Activated T-cell treated with anti-CD3 and anti-CD28 coated beads for 4 hours (primary cell): ENCODE measurements at places on chromosomes 5 and 9.

DNA sequence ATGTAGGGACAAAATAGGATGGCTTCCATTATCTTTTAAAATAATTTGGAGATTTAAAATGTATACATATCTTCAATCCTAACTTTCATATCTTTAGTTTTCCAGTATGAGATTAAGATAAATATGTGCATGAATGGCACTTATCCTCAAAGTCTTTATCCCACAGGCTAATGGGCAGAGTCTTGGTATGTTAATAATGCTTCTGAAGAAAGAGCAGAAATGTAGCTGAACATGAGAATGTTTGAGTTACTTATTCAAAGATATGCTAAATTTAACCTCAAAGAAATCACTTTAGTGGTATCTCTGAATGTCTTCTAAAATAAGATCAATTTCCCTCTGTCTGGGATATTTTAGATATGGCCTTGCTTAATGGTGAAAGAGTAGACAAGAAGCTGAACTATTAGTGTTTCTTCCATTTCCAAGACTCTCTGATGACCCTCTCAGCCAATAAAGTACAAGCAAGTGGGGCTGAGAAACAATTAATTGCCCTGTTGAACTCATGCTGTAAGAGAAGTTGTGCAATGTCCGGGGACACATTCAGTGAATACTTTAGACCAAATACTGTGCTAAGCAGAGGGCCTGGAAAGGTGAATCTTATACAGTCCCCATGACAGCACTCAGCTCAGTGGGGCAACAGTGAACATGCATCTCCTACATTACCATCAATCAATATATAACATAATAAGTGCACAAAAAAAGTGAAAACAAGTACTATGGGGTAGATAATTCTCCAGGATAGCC is 50.0 kb upstream of the ADAMTSL1 start:
- DNase-seq = no peak

- no peak for DNase-seq
Measured at GRCh38 chr9:117368684-117369230, 46.1 kb downstream of the ASTN2 start.

DNA sequence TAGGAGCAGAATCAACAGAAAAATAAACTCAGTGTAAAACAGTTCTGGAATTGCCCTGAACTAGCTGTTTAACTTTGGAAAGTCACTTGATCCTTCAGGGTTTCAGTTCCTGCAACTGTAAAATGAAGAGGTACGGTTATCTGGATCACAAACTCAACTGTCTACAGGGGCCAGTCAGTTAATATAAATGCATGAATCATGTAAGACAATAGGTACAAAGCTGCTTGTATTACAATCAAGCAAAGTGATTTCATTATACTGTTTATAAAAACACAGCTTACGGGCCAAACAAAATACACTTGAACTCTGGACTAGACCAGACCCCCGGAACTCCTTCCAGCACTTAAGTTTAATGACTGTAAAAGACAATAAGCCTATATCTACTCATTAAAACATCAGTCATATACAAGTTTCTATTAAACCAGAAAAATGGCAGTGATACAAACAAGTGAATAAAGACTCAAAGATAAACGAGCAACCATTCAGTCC is 73.0 kb downstream of the MRPS27 start:
- no peak for DNase-seq

DNA sequence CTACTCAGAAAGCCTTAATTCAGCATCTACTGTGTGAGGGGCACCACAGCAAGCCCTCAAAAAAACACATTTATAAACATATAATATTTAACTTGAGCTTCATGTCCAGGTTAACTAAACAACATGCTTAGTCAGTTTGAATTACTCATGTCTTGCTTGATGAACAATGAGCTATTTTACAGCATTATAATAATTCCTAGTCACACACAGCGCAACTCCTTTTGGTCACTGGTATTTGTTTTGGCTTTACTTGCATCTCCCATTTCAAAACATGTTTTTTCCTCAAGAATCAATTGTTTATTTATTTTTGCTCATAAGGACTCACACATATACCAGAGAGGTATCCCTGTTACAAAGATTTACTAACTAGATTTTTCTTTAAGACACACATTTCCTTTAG is 616.7 kb upstream of the DAB2 start:
- DNase-seq = no peak

- no peak for DNase-seq
Measured at GRCh38 chr5:132813599-132814502, 749 bp downstream of the SOWAHA start.

- DNase-seq = no peak
Measured at GRCh38 chr9:82597241-82598203, 465.4 kb downstream of the RASEF start.

GRCh38 chr5:177403102-177403791 is 2.8 kb upstream of the PFN3 start:
- no peak for DNase-seq

DNA sequence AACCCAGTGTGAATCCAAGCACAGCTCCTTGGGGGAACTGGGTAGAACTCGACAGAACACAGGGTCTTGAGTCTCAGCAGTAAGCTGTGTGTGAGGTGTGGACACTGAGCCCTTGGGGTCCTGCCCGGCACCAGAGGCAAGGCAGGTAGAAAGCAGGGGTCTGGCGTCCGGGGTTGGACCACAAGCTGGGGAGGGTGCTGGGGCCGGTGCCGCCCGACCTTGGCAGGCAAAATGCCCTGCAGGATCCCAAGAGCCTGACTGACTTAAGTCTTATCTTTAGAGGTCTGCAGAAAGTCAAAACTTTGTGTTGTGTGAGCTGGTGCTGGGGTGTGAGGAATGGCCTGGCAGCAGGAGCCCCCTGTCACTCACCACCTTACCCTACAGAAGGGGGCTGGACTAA is 49.3 kb downstream of the HABP4 start:
- no peak for DNase-seq

DNA sequence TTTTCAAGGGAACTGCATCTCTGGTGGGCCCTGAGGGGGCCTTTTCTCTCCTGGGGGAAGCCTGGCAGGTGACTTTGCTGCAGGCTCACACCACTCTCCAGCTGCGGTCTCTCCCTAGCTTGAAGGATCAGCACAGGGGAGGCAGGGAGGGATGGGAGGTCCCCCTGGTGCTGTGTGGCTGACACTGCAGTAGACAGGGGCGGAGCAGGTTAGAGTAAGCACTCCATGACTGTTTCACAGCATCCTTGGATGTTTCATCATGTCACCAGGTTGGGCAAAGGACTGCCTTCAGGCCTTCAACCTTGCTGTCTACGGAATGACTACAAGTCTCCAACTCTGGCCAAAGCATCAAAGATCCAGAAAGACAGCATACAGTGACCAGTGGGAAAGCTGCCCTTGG is 470.7 kb downstream of the CDK5RAP2 start:
- no peak for DNase-seq

- DNase-seq = no peak
Measured at GRCh38 chr9:26170190-26170589, 491.9 kb upstream of the TUSC1 start.

GRCh38 chr5:163997965-163998364 is 492.5 kb downstream of the MAT2B start:
- no peak for DNase-seq

GRCh38 chr5:111748304-111748763 is 8.7 kb downstream of the NREP start:
- no peak for DNase-seq
